ENCODE measurements at places on chromosomes 12 and 14.

- no peak for DNase-seq
Observed at GRCh38 chr12:52924764-52925716, 20.2 kb upstream of the KRT8 start.

DNA sequence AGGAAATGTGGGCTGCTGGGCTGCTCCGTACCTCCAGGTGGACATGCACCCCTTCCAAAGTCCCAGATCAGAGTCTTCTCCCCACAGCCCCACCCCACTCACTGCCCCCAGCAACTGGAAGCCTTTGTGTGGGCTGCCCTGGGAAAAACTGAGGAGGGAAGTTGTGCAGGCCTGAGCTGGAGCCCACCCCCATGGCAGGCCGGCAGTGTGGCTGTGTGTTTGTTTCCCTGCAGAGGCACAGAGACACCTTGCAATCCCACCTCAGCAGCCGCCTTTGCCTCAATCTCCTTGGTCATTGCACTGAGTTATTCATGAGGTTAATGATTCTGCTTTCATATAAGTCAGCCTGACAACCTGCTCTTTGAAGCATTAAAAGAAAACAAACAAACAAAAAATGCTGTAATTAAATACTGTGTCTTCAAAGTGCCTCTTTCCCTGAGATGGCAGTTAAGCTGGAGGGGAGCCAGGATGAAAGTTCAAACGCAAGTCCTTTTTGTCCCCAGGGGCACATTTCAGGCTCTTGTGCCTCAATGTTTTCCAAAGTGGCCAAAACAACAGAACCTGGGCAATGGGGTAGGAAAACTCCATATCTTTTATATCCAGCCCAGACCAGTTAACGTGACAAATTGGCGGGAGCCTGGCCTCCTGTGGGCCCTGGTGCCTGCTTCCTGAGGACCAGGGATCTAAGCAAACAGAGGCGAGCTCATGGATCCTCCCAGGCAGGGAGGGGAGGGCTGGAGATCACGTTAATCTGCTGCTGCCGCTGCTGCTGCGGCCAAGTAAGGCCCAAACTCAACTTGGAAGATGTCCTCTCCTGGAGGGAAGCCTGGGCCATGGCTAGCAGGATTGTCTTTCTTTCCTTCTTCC lies 51.9 kb upstream of the TSPAN11 start:
- DNase-seq = no peak

DNA sequence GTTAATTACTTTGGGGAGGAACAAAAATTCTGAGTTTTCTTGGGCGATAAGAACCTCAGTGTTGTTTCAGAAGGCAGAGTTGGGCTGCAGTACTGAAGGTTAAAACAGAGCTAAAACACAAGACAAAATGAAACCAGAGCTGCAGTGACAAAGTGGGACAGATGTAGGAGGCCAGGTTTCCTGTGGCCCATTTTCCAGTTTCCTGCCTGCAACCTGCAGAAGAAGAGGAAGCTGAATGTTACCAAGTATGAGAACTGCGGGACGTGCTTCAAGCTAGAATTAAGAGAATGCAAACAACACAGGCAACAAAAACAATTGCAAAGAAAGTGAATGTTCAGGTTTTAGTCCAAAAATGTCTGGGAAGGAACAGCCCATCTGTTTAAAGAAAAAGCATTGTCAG lies 17.8 kb downstream of the ELK3 start:
- no peak for DNase-seq

DNA sequence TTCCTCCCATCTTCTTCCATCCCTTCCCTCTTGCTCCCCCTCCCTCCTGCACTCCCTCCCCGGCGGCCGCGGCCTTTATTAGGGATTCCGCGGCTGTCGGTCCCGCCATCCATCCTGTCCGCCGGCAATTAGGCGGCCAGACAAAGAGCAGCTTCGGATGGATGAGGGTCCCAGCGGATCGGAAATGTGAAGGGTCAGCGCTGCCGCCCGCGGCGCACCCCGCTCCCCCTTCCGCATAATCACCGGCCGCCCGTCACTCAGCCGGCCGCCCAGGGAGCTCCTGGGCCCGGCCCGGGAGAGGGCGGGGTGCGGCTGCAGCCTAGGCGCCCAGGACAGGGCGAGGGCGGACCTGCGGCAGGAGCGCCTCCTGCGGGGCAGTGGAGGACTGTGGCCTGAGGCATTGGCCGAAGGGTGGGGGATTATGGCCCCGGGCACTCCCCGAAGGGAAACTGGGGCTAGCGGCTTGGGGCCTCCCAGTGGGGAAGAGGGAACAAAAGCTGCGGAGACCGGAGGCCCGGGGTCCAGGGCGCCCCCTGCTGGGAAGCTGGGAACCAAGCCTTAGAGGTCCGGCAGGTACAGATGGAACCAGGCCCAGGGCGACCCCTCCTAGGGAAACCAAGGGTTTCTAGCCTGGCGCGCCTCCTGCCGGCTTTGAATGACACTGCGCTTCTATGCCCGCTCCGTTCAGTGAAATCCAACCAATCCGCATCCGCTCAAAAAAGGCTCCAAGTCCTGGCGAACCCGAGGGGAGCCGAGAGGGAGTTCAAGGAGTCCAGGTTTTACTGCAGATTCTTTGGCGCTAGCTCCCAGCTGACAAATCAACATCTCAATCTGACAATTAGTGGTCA lies 4.4 kb upstream of the DNAJC22 start:
- peak; percentile 83 for DNase-seq

- no peak for DNase-seq
Observed at GRCh38 chr12:15721316-15722115, 67.7 kb downstream of the EPS8 start.

GRCh38 chr12:56082967-56083366 lies 3.0 kb downstream of the ERBB3 start:
- DNase-seq = no peak

- no peak for DNase-seq
Observed at GRCh38 chr12:117521867-117522266, 160.4 kb upstream of the NOS1 start.

DNA sequence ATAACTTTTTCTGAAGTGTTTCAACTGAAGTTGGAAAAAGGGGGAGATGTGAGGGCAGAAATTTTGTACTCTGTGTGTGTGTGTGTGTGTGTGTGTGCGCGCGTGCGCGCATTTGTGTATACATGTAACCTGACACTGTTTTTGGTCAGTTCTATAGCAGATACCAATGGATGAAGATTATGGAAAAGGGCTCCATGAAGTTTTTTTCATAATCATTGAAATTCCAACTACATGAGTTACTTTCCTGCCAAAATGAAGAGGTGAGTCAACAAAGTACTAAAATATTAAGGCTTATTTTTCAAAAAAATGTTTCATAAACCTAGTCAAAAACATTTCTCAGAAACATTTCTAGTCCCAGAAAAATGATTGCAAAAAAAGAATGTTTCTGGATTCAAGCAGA lies 25.7 kb upstream of the CERS5 start:
- DNase-seq = no peak

- DNase-seq = no peak
Observed at GRCh38 chr12:121448771-121449315, 48.9 kb downstream of the RNF34 start.

DNA sequence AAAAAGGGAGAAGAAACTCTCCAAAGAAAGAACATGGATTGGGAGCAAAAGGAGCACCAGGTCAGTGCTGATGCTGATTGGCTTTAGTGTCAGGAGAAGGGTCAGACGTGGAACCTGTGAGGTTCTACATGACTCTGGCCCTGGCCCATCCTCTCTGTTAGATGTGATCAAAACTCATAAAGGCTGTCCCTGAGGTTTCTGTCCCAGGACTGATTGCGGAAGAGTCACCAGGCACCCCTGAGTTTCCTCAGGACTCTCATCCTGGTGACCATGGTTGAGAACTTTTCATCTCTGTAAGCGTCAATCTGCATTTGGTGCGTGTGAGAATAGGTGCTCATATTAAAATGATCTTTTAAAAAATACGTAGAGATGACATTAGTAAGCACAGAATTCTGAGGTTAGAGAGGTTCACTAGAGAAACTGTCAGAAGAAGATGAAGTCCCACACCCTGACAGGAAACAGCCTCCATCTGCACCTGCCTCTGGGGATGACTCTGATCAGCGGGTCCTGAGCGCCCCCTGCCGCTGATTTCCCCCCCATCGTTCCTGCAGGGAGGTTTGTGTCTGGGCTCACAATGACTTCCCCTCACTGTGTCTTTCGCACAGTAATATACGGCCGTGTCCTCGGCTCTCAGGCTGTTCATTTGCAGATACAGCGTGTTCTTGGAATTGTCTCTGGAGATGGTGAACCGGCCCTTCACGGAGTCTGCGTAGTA lies 741.8 kb downstream of the TMEM121 start:
- no peak for DNase-seq

- no peak for DNase-seq
Observed at GRCh38 chr12:59425798-59426197, 170.0 kb upstream of the SLC16A7 start.

GRCh38 chr12:34391771-34392581 lies 369.7 kb downstream of the ALG10 start:
- peak; percentile 60 for DNase-seq

GRCh38 chr12:122111089-122111641 lies 32.6 kb downstream of the MLXIP start:
- no peak for DNase-seq

GRCh38 chr12:44317651-44318126 lies 481.8 kb downstream of the TMEM117 start:
- no peak for DNase-seq
